Activated CD4-positive, alpha-beta T cell treated with anti-CD3 and anti-CD28 coated beads for 48 hours (primary cell): ENCODE measurements at places on chromosomes 13 and 19.
A peak's percentile ranks its signal among the peaks of the same experiment; 100 is the strongest.

DNA sequence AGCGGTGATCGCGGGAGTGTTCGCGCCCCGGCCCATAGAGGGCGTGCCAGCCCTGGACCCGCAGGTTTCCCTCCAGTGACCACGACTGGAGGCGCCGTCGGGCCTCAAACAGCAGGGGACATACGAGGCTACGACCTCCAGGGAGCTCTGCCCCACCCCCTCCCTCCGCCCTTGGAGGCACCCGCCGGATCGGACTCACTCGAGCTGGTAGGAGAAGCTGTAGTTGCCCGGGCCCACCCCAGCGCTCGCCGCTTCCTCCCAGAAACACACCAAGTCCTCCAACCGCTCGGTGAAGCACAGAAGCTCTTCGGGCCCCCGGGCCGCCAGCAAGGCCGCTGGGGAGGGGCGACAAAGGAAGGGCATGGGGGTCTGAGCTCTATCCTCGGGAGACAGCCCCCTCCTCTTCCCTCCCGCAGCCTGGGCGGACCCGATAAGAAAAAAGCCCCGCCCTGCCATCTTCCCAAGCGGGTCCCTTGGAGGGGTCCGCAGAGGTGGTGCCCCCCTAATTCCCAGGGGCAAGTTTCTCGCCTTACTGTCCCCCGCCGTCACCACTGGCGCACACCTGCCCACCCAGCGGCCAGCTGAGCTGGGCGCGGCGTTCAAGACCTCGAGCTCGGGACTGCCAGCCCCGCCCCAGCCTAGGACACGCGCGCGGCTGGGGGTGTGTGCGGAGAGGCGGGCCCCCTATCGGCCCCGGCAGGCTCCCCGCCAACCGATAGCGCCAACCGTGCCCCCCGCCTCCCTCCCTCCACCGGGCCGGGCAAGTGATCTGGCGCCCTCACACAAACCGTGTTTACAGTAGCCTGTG, 1.0 kb downstream of the EPOR start:
- DNase-seq: peak; percentile 69

DNA sequence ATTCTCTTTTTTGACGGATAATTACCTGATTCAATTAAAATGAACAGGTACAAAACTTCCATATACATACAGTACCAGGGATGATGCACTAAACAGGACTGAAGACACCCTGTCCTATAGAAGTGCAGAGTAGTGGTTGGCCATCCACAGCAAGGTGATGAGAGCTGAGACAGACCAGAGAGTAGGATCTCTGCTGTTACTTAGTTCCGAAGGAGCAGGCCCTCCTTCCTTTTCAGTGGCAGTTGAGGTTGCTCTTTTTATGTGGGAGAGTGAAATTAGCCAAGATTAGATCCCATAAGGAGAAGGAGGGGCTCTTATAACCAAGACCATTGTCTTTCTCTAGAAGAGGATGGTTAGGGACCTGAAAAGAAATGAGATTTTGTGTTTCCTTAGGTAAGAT, 4.0 kb downstream of the PDS5B start:
- no peak for DNase-seq

DNA sequence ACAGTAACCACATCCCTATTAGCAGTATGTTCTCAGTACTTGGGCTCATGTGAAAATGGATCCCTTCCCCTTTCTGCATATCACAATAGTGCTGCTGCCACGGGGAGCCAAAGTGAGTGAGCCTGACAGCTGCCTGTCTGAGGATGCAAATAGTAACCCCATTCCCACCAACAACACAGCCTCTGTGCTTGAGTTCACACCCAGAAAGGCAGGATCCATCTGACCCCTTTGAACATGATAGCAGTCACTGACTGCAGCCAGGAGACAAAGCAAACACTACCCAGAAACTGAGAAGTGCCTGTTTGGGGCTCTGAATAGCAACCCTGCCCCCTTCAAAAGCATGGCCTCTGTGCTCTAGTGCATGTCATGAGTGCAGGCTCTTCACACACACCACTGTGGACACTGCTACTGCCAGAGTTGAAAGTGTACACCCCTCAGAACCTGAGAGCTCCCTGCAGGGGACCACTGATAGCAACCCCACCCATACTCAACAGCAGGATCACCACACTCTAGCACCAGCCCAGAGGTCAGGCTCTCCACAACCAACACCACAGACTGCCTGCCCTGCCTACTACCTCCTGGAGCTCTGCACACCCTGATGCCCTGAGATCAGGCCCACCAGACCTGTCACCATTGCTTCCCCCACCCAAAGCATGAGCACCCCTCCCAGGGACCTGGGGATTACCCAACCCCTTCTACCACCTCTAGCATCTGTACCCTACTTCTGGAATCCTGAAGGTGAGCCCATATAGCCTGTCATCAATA, 1563.5 kb upstream of the PRR20A start:
- DNase-seq: no peak

GRCh38 chr13:51532736-51533197, 51.5 kb upstream of the WDFY2 start:
- no peak for DNase-seq

DNA sequence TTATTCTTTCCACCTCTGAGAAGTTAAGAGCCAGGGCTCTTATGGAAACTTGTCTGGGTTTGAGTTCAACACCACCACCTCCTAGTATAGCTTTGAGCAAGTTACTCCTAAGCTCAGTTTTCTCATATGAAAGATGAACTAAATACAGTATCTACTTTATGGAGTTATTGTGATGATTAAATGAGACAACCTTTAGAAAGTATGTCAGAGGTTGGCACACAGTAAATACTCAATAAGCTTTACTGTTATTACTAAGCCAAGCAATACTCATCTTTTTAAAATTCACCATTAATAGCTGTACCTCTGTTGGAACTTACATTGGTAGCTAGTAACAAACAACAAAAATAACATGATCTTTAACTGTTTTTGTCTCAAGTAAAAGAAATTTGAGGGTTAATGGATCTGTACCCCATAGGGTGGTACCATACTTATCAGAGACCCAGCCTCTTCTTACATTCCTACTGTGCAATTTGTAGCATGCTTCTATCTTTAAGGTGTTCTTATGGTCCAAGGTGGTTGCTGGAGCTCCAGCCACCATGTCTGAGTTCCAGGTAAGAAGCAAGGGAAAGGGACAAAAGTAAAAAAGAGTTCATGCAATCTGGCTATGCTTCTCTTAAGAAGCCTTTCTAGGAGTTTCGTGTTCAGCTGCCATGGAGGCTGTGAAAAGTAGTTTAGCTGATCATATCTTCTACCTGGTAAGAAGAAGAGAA, 24.1 kb upstream of the NDFIP2 start:
- DNase-seq: no peak

DNA sequence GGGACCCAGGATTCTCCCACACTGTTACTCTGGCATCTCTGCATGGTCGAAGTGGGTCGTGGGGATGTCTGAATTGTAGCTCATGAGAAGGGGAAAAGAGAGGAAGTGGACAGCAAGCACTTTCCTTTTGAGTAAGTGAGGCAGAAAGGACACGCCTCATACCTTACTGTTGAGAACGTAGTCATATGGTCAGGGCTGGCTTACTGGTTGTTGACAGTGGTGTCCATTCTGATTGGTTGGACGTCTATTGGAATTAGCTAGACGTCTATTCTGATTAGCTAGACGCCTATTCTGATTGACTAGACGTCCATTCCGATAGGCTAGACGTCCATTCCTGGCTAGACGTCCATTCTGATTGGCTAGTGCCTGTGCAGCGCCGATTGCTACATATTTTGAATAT, 12.4 kb downstream of the GRIN2D start:
- DNase-seq: no peak

DNA sequence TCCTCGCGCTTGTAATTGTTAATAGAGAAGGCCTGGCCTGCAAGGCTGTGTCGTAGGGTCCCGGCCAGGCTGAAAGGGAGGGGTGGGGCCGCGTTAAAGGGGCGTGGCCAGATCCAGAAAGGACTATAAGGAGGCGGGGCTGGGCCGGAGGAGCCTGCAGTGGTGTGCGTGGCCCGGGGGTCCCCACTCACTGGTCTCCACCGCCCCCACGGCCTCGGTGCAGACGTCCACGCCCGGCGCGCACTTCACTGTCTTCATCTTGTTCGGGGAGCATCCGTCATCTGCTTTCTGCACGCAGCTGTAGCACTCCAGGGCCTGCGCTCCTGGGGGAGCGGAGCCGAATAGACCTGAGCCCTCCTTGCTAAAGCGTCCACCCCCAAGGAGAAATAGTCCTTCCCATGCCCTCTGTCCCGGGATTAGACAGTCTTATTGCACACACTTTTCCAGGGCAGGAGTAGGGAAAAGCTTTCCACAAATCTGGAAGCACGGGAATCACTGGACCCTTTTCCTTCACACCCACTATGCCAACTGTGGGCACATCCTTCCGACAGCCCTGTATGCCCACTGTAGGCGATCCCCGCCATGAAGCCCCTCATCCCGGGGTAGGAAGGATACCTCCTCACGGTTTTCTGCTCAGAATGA, 1.2 kb downstream of the LYPD3 start:
- peak; percentile 84 for DNase-seq
